ENCODE measurements at places on chromosomes 7 and 10.

- DNase-seq = no peak
Observed at GRCh38 chr10:101107771-101108170, 23.3 kb upstream of the TLX1 start.

GRCh38 chr10:86693721-86694369 is 25.5 kb downstream of the LDB3 start:
- DNase-seq = peak; percentile 57

DNA sequence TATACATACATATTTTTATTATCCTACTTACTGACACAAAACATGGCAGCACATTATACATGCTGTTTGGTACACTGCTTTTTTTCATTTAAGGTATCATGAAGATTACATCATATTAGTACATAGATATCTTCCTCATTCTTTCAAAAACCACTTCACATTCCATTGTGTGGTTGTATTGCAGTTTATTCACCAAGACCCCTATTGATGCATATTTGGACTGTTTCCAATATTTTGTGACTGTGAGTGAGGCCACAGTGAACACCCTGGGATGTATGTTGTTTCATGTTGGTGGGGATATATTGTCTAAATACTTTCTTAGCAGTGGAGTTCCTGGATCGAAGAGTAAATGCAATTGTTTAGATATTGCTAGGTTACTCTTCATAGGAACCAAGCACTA is 39.0 kb downstream of the TFAM start:
- peak; percentile 66 for DNase-seq

- no peak for DNase-seq
Observed at GRCh38 chr10:6473430-6473829, 106.6 kb downstream of the PRKCQ start.

DNA sequence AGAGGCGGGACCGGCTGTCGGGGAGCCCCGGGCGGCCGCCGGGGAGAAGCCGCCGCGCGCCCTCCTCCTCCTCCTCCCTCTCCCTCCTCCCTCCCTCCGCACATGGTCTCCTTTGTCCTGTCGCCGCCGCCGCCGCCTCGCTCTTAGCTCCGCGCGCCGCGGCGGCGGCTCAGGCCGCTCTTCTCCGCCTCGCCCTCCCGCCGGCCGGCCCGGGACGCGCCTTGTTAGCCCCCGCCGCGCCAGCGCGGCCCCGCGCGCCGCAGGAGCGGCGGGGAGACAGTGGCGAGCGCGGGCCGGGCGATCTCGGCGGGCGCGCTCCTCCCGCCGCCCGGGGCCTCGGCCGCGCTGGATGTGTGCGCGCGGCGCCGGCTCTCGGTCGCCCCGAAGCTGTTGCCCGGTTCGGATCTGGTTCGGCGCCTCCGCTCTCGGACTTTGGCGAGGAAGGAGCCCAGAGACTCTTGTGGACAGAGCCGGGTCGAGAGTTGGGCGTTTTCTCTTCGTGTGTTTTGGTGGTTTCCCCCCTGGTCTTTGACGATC is 437.4 kb upstream of the GALNT17 start:
- DNase-seq = peak; percentile 36

GRCh38 chr10:33735464-33735923 is 401.0 kb upstream of the NRP1 start:
- DNase-seq = no peak

GRCh38 chr7:6422926-6423632 is 24.7 kb downstream of the DAGLB start:
- DNase-seq = no peak

DNA sequence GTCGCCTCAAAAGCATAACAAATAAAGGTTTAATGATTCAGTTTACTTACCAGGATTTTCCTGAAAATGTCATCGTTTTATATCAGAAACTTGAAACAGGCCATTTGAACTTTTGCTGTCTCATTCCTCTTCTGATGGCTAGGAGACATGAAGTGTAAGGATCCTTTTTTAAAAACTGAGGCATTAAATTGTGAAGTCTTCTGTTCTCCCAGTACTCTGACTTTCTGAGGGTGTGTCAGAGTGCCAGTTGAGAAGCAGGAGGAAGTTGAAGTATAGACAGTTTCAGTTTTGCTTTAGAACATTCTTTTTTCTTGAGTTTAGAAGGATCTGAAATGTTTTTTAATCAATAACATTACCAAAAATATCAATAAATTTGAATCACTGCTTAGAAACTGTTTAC is at the start of gene SAMD9L:
Gene SAMD9L, minus strand, starts transcription at position 242 of the 400 bp plus-strand sequence. CDS start 12,414 bp downstream, outside the sequence.
- peak; percentile 44 for DNase-seq

GRCh38 chr10:93408783-93409182 is 73.4 kb downstream of the MYOF start:
- DNase-seq = no peak

DNA sequence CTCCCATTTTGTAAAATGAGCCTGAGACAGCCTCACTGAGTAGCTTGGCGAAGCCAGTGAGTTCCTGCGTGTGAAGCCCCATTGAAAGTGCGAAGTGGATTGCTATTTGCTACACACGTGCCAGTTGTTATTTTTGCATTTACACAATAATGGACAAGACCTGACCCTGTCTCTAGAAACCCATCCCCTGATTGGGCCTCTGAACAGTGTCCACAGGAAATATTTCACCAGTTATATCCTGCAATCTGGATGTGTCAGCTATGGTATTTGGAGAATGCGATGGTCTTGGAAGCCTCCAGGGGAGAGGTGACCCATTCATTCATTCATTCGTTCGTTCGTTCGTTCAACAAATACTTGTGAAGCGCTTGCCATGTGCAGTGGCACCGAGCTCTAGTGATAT is 37.1 kb downstream of the COL13A1 start:
- DNase-seq = peak; percentile 94

DNA sequence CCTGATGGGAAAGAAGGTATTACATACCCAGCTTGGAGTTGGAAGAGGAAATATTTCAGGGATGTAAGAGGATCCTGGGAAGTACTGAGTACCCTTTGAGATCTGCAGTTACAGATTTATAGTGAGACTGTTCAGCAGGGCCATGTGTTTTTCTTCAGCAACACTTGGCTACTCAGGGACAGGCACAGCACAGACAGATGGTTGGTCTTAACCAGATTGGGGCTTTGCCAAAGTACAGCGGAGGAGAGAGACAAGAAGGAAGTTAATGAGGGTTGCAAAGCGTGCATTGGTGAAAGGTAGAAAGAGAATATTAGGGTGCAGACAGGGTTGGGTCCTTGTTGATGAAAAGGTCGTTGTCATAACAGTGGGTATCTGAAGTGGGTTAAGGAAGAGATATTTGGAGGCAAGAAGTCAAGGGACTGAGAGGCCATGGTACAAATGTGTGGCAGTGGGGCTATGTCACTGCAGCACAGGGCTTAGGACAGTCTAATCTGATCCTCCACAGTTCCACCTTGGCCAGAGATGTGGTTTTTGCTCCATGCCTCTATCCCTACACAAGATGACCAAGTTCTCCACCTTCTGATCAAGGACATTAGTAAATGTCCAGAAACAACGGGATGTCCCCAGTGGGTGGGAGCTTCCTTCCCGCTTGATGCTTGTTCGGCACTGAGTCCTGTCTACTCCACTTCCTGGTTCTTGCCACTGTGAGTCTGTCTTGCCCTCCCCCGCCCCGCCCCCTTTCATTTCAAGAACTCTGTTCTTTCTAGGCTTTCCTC is 18.9 kb upstream of the DNAJC1 start:
- no peak for DNase-seq

- DNase-seq = no peak
Observed at GRCh38 chr7:87448388-87448787, 27.1 kb downstream of the ABCB4 start.

- DNase-seq = no peak
Observed at GRCh38 chr7:139958599-139959284, 104.0 kb downstream of the PARP12 start.

DNA sequence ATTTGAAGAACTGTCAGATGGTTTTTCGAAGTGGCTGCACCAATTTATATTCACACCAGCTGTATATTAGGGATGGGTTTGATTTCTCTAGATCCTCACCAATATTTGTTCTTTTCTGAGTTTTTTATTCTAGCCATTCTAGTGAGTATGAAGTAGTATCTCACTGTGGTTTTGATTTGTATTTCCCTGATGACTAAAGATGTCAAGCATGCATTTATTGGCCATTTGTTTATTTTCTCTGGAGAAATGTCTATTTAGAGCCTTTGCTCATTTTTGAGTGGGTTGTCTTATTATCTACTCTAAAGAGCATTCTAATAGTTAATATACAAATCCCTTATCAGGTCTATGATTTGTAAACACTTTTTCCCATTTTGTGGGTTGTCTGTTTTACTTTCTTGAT is 123.9 kb downstream of the PCLO start:
- peak; percentile 13 for DNase-seq

- DNase-seq = no peak
Observed at GRCh38 chr10:581776-582330, 107.6 kb downstream of the DIP2C start.

GRCh38 chr7:80249619-80250295 is 115.1 kb downstream of the GNAI1 start:
- no peak for DNase-seq

- DNase-seq = no peak
Observed at GRCh38 chr7:29063236-29063635, 83.1 kb downstream of the CPVL start.

- DNase-seq = no peak
Observed at GRCh38 chr10:49208996-49209395, 20.8 kb upstream of the TMEM273 start.

DNA sequence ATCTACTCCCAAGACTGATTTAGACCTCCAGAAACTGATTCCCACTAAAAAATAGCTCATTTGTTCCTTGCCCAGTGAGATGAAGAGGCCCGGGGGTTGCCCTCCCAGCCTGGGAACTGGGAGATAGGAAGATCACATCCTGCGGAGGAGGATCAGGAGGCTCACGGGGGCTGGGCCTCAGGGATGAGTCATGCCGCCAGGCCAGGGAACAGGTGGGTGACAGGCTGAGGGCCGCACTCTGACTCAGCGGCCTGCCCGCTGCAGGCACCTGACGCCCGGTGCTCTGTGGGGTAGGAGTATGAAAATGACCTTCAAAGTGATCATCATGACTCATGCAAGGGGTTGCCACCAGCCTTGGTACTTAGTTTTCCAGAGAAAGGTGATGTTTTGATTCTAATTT is 104.5 kb upstream of the ZPBP start:
- DNase-seq = no peak

- no peak for DNase-seq
Observed at GRCh38 chr7:42012786-42013360, 224.1 kb downstream of the GLI3 start.

DNA sequence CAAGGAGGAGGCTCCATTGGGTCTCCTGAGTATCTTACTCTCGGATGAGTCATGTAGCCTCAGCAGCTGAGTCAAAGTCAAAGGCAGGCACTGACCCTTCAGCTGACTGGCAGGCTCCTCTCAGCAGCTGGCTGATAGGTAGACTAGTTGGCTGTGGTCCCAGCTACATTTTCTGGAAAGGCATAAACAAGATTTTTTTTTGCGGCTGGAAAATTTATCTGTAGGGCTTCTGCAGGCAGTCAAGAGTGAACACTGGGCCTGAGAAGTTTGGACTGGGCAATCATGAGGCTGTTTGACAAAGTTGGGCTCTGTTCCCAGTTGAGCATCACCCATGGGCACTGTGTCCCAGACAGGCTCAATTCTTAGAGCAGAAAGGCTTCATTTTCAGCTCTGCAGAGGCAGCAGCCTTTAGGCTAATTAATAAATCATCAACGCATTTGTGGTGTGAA is 796.2 kb downstream of the CCSER2 start:
- DNase-seq = no peak

GRCh38 chr7:157757776-157758467 is 421.1 kb downstream of the DNAJB6 start:
- DNase-seq = no peak

- DNase-seq = peak; percentile 70
Observed at GRCh38 chr7:106947244-106947728, 82.2 kb downstream of the PIK3CG start.

- peak; percentile 71 for DNase-seq
Observed at GRCh38 chr10:43061760-43062159, 15.1 kb upstream of the RET start.
